CD4-positive, alpha-beta T cell (primary cell): ENCODE measurements at places on chromosomes 12 and 14.

DNA sequence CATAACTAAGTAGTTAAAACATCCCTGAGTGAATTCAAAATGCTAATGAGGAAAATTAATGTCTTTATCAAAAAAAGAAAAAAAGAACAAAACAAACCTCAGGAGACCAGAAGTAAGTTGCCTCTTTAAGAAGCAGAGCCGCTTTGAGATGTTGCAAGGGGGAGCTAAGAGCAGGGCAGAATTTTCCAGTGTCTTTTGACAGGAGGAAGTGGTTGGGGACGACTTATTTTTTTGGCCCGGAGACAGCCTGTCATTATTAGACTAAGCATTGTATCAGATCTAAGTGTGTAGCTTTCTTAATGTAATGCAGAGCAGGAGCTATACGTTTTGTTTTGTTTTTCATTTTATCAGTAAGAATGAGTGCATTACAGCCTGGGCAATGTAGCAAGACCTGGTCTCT lies 206.6 kb downstream of the CACNA1C start:
- no peak for DNase-seq

DNA sequence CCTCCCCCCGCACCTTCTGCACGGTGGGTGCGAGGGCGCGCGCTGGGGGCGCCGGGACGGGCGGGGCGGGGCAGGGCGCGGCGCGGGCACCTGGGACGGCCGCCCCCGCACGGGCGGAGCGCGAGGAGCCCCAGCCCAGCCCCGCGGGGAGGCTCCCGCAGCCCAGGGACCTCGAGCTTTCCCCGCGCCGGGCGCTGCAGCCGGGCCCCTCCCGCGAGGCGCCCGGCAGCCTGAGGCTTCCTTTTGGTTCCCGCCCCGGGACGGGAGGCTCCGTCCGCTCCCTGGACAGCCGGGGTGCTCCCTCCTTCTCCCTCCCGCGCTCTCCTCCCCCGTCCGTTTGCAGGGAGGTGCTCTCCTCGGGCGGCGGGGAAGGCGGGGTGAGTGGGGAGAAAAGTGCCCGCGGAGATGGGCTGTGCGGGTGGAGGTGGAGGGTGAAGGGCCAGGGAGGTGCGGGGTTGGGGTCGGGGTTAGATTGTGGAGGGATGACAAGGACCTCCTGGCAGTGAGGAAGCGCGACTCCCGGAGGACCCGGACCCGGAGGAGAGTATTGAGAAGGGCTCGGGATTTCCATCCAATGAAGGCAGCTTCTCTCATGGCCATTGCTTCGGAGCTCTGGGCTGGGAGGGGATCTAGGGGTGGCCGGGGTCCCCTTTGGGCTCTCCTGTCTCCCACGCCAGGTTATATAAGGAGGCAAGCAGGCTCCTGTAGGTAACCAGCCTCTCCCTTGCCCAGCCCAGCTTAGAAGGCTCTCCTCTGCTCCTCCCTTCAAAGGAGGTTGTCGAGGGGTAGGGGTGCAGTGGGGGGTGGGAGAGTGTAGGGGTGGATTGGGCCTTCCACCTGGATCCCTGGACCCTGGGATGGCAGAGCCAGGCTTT lies 645 bp downstream of the JDP2 start:
- no peak for DNase-seq

DNA sequence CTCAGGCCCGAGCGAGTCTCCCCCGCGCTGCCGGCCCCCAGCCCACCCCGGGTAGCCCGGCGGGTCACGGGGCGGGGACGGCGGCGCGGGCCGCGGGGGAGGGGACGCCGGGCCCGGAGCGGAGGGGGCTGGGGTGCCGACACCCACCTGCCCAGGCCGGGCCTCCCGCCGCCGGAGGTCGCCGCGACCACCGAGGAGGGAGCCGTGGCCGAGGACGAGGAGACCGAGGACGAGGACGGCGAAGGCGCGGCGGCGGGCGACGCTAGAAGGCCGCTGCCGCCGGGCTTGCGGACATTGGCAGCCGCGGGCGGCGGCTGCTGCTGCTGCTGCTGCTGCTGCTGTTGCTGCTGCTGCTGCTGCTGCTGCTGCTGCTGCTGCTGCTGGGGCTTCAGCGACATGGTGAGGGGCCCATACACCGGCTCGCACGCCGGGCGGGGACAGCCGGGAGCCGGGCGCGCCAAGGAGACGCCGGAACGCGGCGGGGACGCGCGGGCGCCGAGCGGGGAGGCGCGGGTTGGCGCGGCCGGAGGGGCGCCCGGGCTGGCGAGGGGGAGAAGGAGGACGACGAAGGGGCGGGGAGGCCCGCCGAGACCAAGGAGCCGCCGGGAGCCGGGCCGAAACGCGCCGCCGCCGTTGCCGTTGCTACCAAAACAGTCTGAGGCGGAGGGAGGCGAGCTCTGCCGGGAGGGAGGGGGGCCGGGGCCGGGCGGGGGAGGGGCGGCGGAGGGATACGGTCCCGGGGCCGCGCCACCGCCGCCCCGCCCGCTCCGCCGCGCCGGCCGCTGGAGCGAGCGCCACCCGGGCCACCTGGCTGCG lies at the start of gene ATXN2:
Gene ATXN2, minus strand, starts transcription at position 679 of the 816 bp plus-strand sequence. Its CDS starts 281 bp downstream, at position 398.
- peak; percentile 62 for DNase-seq

DNA sequence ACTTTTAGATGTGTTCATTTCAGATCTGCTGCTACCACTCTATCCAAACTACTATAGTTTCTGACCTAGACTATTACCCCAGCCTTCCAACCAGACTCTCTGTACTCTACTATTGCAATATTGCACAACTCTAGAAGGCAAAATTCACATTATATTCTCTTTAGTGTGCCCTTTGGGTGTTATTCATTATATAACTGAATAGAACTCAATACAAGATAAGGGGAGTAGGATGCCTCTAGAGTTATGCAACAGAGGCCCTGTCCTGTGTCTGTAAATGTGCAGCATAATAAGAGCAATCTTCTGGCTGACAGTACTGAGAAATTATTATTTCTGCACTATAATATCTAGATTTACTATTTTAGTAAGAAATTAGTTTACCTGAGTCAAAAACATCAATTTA lies 63.1 kb downstream of the LRRC9 start:
- no peak for DNase-seq

- DNase-seq: no peak
These were observed 104.8 kb downstream of the KIF26A start for GRCh38 chr14:104243200-104243599.

- no peak for DNase-seq
These were observed 62.5 kb upstream of the FAR2 start for GRCh38 chr12:29086325-29087271.

DNA sequence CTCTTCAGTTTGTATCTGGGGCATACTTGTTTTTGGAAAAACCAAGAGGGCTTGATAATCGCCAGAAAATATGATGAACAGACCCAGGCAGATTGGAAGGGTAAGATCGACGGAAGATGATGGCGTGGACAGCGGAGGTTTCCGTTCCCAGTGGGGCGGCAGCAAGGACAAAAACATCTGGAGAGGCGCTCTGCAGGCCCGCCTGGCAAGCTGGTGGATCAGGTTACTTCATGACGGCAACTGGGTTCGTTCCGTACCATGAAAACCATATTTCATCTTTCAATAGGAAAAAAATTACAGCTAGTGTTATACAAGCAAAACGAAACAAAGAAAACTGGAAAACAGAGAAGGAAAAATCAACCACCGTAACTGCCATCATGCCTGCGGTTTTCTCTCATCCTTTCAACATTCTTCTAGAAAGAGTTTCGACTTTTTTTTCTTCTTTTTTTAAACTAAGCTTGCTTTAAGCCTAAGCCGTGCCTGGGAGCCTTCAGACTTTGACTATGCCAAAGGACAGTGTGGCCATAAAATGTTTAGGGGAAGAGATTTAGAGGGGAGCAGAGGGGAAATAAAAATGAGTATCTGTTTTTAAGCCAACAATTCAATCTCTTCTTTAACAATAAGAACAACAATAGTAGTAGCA lies 210.5 kb downstream of the FOXN3 start:
- no peak for DNase-seq

DNA sequence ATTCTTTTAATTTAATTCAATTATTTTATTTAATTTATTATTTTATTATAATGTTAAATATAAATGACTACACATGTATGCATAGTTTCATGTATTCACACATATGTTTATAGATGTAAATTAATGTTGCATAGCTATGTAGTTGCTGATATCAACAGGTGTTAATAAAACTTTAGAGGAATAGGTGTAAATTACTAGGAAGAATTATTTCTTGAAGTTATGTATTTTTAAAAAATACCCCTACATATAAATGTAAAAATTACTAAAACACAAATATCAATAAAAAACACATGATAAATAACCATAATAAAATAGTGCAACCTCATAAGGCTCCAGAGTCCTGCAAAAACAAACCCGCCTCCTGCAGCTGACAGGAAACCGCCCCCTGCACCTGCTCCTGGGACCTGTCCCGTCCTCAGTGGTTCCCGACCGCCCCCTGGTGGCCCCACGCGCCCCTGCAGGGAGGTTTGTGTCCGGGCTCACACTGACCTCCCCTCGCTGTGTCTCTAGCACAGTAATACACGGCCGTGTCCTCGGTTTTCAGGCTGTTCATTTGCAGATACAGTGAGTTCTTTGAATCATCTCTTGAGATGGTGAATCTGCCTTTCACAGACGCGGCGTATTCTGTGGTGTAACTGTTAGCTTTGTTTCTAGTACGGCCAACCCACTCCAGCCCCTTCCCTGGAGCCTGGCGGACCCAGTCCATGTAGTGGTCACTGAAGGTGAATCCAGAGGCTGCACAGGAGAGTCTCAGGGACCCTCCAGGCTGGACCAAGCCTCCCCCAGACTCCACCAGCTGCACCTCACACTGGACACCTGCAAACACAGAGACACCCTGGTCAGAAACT lies 1264.0 kb downstream of the TMEM121 start:
- DNase-seq: peak; percentile 52

DNA sequence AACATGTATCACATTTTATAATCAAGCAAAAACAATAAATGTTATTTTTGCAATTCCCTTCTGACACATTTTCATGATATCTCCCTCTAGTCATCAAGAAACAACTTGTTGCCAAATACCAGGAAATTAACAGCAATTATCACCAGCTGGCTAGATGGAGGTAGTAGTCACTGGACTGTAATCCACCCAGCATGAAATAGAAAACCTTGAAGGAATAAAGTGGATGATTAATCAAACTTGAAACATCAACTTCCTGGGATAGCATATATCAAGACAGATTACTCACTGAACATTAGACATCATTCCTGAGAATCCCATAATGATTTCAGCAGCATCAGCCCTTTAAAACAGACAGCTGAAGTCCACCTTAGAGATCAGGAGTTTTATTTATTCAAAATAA lies 259.0 kb downstream of the CCDC59 start:
- DNase-seq: no peak

DNA sequence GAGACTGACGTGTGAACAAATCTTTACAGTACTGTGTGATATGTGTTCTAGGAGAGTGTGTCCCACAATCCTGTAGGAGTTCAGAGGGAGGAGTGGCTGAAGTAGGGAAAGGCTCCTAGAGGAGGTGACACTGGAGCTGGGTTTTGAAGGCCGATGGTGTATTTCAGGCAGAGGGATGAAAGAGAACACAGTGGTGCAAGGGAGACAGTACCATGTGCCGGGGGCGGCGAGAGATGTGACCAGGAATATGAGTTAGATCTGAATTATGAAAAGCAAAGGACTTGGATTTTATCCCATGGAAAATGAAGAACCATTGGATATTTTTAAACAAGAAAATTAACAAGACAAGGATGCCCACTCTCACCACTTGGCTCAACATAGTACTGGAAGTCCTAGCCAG lies 77.0 kb upstream of the ESRRB start:
- no peak for DNase-seq

GRCh38 chr12:85741046-85741445 lies 95.2 kb downstream of the RASSF9 start:
- DNase-seq: no peak

DNA sequence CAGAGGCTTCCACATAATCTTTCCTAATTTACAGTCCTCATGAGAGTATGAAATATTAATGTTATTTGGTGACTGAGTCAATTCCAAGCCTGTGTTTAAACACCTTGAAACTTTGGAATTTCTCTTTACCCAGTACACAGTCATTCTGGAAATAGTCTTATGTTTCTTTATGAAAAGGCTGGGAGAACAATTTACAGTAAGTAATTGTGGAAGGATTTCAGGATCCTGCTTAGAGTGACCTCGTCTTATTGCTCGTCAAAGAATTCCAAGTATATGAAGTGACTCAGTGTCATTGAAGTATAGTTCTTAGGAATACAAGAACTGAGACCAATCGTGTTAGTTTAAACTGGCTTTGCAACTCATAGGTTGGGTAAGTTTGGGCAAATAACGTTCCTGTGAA lies 634.2 kb downstream of the SLC16A7 start:
- no peak for DNase-seq

- DNase-seq: no peak
These were observed 508.2 kb downstream of the C12orf50 start for GRCh38 chr12:87520968-87521367.

GRCh38 chr14:79383475-79383874 lies 827.8 kb downstream of the DIO2 start:
- DNase-seq: no peak

GRCh38 chr14:100407376-100408102 lies 84.4 kb downstream of the SLC25A47 start:
- no peak for DNase-seq

DNA sequence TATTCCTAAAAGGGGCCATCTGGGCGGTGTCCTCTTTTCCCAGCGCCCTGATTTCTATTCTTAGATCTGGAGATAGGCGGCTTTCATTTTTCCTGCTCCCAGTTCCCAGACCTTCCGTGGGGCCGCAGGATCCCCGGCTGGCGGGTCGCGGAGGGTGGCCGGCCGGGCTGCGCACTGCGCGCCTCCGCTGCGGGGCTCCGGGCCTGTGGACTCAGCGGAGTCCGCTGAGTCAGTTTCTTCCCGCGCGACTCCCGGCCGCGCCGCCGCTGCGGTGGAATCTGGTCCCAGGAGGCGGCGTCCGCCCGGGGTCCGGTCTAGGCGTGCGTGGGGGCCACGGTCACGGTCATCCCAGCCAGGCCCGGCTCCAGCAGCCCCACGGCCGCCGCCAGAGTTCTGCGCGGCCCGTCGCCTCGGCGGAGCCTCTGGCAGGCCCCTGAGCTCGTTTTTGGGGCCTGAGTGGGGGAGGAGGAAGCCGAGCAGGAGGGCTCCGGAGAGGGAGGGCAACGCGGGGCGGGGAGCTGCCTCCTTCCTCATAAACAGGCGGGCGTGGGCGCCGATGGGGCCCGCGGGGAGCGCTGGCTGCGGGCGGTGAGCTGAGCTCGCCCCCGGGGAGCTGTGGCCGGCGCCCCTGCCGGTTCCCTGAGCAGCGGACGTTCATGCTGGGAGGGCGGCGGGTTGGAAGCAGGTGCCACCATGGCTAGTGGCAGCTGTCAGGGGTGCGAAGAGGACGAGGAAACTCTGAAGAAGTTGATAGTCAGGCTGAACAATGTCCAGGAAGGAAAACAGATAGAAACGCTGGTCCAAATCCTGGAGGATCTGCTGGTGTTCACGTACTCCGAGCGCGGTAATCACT lies at the start of gene LRRK2:
Gene LRRK2, plus strand, starts transcription at position 559 of the 853 bp plus-strand sequence. Its CDS starts 135 bp downstream, at position 694.
- DNase-seq: peak; percentile 21

GRCh38 chr12:30661210-30661609 lies 34.5 kb downstream of the IPO8 start:
- DNase-seq: no peak

- no peak for DNase-seq
These were observed 280.0 kb downstream of the ALG10 start for GRCh38 chr12:34302131-34302885.

- DNase-seq: no peak
These were observed 36.2 kb downstream of the DLK1 start for GRCh38 chr14:100762901-100763300.
